Stimulated activated CD4-positive, alpha-beta T cell treated with anti-CD3 and anti-CD28 coated beads, Interleukin-4, amount 100 ng/mL, for 1 hour (primary cell): ENCODE measurements at places on chromosomes 12 and 14.

DNA sequence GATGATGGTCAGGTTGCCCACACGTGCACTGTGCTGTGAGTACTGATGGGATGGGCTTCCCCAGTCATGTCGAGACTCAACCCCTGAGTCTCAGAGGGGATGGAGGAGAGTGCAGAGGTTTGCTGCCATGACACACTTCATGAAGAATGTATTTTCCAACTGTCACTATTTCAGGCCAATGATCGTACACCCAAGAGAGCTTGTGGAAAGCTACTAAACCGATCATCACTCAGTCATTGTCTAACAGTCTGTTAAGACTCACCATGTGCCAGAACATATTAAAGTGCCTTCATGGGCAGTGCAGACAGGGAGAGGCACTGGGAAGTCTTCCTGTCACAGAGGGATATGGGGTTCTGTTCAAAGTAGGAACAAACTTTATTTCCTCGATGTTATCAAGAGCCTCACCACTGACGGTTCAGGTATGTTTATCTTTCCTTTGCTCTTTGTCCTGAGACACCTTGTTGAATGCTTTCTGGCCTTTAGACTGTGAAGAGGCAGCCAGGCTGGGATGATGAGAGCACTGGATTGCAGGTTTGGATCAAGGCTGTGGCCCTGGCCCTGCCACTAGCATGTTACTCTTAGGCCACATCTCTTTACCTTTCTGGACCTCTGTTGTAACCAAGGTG is 41.6 kb upstream of the NTF3 start:
- DNase-seq = no peak

GRCh38 chr12:9897535-9897934 is 16.2 kb downstream of the KLRF2 start:
- DNase-seq = no peak

GRCh38 chr12:2354151-2354991 is 301.6 kb downstream of the CACNA1C start:
- no peak for DNase-seq

DNA sequence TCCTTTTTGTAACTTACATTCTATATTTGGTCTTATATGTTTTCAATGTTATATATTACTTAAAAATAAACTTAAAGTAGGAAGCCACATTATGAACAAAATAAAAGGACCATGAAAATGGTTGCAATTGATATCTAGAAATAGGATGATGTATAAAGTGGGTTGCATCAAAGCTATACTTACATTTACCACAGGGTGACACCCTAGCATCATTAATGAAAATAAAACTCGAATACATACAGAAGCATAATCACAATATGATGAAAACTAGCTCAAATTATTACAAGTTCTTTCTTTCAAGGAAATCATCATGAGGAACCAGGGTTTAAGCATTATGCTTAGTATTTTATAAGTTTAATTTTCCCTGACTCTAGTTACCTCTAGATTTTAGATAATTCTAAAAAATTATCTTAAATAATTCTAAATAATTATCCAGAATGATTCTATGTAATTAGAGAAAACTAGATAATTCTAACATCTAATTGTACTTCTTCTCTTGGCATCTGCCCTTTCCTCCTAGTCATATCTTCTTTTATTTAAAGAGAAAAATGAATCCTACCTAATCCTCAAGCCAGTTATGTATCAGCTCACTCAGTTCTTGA is 31.2 kb downstream of the TAS2R7 start:
- DNase-seq = no peak

DNA sequence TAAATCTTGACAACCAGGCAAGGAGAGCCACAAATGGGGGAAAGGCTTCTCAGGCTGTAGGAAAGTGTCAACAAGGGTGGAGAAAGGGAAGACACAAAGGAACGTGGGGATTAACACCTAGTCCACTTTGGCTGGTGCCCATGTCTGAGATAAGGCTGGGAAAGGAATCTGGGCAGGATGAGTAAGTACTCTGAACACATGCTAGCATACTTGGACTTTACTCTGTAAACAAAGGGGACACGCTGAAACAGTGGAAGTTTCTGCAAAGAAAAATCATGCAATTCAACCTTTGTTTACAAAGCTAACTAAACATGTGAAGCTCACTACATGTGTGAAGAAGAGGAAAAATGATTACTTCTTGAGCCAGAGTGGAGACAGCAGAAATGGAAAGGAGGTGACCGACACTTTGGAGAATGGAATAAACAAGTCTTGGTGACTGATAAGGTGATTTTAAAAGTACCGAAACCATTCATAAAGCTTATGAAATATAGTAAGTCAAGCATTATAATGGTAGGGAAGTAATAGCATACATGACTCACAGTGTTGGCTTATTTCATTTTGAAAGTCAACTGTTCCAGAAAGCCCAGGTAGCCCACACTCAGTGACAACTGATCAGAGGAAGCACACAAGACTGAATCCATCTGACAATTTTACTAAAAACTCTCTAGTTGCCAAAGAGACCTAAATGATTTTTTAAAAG is 13.2 kb downstream of the CPNE8 start:
- no peak for DNase-seq

DNA sequence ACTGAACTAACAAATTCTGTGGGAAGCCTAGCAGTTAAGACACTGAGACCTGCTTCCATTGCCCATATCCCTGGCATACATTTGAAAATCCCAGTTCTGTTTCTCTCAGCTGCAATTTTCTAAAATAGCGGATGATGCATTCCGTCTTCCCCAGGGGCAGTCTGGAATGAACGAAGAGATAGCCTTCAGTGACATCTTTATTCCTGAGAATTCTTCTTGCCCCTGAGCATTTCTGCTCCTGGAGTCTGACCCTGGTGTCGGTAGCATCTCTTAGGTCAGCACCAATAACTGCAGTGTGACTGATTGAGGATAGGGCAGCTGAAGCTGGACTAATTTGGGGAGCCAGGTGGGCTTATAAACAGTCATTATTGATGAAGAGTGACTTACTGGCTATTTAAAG is 552.5 kb downstream of the DIO2 start:
- DNase-seq = no peak

DNA sequence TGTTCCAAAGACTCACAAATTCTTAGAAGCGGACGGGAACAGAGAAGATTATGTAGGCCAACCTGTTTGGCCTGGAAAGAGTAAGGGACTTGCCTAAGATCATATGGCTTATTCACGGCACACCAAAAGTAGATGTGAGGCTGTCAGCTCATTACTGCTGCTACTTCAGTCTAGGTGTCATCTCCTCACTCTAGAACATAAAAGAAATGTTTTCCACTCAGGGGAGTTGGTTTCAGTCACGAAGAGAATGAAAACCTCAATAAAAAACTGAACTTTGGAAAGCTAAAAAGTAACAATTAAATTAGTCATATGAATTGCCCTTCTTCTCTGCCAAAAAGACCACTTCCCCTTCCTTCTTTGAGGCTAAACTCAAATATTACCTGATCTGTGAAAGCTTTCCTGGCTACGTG is 658 bp upstream of the CEP128 start:
- no peak for DNase-seq

GRCh38 chr14:59687663-59688062 is 111.1 kb upstream of the CCDC175 start:
- no peak for DNase-seq

DNA sequence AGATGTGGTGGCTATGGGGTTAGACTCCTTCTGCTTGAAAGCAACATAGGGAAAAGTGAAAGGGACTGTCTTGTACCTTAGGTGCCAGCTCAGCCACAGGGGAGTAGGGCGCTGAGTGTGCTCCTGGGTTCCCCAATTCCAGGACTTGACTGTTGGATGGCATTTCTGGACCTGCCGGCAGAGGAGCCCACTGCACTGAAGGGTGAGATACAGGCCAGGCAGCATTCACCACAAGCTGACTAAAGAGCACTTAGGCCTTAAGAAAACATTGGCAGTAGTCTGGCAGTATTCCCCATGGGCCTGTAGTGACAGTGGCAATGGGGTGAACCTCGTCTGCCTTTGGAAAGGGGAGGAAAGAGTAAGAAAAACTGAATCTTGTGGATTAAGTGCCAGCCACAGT is 67.1 kb upstream of the TMTC2 start:
- no peak for DNase-seq

DNA sequence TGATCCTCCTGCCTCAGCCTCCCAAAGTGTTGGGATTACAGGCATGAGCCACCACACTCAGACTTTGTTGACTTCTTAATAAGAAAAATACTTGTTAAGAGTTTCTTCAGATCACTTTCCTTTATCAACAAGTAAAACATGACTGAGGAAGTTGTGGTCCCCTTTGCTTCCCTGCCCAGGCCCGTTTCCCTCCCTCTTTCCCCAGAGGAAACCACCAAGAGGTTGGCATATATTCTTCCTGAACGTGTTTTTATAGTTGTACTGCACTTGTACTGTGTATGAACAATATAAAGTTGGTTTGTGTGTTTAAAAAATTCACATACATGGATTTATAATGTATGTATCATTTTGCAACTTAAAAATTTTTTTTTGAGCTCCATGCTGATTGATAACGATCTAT is 28.4 kb downstream of the PTPN11 start:
- DNase-seq = no peak

DNA sequence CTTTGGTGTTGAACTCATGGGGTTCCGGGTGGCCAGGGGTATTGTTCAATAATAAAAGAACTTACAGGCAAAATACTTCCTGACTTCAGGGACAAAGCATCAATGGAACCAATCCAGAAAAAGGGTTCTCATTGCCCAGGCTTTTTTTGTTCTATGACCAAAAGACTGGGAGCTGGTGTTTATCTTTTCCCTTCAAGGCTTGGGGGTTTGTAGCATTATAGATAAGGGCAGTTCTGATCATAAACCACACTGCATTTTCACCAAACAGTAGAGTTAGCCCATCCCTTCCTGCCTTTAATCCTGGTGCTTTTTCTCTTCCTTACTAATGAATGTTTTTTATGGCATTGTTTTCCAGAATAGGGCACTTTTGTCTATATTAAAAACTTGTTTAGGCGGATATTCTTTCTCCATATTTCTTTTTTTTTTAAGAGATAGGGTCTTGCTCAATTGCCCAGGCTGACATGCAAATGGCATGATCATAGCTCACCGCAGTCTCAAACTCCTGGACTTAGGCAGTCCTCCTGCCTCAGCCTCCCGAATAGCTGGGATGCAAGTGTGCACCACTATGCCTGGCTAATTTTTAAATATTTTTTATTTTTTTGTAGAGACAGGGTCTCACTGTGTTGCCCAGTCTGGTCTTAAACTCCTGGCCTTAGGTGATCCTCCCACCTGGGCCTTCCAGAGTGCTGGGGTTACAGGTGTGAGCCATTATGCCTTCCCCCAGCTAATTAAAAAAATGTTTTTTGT is 9.7 kb downstream of the FUT8 start:
- DNase-seq = no peak

DNA sequence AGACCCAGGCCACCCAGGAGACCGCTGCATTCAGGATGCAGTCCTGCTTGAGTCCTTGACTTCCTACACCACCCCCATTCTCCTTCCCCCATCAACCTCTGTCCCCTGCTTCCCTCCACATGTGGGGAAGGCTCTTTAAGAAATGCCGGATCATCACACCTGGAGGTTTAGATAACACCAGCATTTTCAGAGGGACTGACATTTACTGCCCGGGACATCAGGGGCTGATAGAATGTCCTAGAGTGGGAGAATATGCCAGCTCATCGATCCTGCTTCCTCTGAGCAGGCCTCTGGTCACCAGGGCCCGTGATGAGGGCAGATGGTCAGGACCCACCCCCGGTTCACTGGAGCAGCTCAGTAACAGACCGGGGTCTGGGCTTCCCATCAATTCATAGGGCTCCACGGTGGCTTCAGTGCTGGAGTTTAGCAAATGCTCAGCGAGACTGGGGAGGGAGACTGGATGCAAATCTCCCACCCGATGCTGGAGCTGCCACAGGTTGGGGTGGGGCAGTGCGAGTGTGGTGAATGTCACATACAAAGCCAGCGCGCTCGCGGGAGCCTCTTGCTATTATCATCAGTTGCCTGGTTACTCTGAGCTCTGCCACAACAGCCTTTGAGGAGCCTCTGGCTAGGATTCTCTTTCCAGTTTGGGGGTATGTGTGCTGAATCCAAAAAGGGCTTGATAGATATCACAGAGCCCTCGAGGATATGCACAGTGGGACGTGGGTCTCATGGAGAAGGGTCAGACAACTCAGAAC is 111.6 kb downstream of the RBM19 start:
- DNase-seq = no peak

GRCh38 chr12:78981-79380 is 12.4 kb downstream of the IQSEC3 start:
- DNase-seq = no peak

GRCh38 chr12:80766897-80767296 is 50.2 kb downstream of the MYF5 start:
- no peak for DNase-seq

GRCh38 chr14:26694521-26694920 is 96.7 kb upstream of the NOVA1 start:
- no peak for DNase-seq
